ENCODE measurements at places on chromosomes 11 and 22.

GRCh38 chr11:12126344-12127019 is 16.1 kb downstream of the MICAL2 start:
- DNase-seq = no peak

DNA sequence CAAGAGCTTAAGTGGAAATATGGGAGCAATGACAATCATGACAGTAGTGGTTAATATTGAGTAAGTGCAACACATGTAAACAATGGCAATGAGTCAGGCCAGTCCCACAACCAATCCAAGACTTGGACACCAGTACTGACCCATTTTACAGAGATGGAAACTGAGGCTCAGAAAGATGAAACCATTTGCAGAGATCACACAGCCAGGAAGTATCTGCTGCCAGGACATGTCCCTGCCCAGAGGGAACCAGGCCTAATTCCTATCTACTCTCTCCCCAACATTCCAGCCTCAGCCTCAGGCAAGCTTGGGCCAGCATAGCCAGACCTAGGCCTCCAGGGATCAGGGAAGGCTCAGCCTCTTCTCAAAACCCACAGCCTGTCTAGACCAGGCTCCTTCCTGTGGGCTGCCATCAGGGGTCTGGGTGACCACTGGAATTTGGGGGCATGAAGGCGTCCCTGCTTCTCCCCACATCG is 395.1 kb downstream of the MN1 start:
- no peak for DNase-seq

GRCh38 chr11:8983552-8983951 is 19.3 kb upstream of the TMEM9B start:
- no peak for DNase-seq

DNA sequence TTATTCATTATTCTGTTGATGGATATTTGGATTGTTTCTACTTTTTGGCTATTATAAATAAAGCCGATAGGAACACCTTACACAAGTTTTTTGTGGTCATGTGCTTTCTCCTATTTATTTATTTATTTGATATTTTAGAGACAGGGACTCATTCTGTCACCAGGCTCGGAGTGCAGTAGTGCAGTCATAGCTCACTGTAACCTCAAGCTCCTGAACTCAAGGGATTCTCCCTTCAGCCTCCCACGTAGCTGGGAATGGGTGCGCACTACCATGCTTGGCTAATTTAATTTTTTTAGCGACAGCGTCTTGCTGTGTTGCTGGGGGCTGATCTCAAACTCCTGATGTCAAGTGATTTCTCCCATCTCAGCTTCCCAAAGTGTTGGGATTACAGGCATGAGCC is 135.1 kb downstream of the UVRAG start:
- DNase-seq = no peak

GRCh38 chr11:65709661-65710060 is 2.4 kb upstream of the KAT5 start:
- no peak for DNase-seq

DNA sequence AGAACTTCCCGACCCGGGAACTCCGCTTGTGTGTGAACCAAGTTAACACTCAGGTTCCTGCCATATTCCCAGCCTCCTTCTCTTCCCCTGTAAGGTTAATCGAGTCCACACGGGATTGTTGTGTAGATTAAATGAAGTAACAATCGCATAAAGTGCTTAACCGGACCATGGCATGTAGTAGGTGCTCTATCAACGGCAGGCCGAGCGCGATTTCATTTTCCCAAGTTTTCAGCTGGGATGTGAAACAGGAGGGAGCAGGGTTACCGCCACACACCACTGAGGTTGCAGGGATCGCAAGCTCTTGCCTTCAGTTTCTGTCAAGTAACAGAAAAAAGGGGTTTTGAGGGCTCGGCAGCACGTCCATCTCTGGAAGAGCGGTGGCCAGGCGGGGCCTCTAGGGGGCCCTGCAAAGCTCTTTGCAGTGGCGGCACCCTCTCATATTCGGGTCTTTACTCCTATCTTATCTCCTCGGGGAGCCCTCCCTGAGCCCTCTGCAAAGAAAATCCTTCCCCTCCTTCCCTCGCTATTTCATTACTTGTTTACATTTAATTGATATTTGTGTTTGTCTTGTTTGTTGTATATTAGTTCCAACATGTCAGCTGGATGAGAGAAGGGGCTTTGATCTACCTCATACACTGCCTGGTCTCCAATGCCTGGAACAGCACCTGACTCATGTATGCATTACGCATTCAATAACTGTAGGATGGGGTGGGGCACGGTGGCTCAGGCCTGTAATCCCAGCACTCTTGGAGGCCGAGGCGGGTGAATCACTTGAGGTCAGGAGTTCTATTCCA is 816 bp upstream of the PLEKHA7 start:
- peak; percentile 66 for DNase-seq

GRCh38 chr11:269146-269890 is 8.9 kb upstream of the NLRP6 start:
- no peak for DNase-seq

GRCh38 chr22:46104170-46104880 is 46.0 kb upstream of the PPARA start:
- no peak for DNase-seq
